Activated gamma-delta T cell treated with Interleukin-2 at 50 U/mL for 16 hours (primary cell): ENCODE measurements at places on chromosomes 13 and 19.

DNA sequence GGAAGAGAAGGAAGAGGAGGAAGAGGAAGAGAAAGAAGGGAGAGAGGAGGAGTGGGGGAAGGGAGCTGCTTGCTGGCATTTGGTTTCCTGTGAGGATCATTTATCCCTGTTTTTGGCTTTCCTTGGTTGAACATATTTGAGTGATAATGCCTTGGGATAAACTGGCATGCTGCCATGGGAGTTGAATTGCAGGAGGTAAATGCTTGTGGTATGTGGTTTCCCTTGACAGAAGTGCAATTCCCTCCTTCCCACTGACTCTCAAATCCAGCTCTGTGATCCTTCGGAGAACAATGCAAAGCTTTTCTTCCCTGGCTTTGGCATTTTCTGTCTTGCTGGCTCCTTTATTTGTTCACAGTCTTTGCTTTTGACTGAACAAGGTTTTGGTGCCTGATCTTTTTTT, 27.2 kb upstream of the CBY2 start:
- no peak for DNase-seq

GRCh38 chr13:48801255-48801654, 147.5 kb downstream of the CYSLTR2 start:
- DNase-seq, result no peak

GRCh38 chr13:42271337-42272114, 426 bp upstream of the AKAP11 start:
- peak; percentile 88 for DNase-seq

- no peak for DNase-seq
Measured at GRCh38 chr13:49412749-49413148, 31.1 kb downstream of the CAB39L start.

- no peak for DNase-seq
Measured at GRCh38 chr19:39599116-39599515, 3.2 kb upstream of the LGALS13 start.

- DNase-seq, result no peak
Measured at GRCh38 chr19:57231686-57232085, 863 bp downstream of the AURKC start.

GRCh38 chr13:19267746-19268145, 86.1 kb upstream of the TUBA3C start:
- DNase-seq, result no peak

DNA sequence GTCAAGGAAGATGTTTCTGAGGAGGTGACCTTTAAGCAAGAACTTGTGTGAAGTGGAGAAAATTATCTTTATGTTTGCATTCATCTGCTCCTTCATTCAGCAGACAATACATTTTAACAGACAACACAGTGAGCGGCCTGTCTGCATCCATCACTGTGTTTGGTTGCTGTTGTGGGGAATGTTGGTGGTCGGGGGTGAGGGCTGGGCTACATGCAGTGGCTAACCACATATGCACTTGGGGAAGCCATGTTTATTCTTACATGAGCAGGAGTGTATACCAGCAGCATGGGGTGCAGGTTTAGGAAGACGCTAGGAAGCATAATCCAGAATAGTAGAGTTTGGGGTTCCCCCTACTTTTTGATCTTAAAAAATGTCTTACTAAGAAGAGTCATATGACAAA, 66.4 kb downstream of the DHRS12 start:
- DNase-seq, result no peak

DNA sequence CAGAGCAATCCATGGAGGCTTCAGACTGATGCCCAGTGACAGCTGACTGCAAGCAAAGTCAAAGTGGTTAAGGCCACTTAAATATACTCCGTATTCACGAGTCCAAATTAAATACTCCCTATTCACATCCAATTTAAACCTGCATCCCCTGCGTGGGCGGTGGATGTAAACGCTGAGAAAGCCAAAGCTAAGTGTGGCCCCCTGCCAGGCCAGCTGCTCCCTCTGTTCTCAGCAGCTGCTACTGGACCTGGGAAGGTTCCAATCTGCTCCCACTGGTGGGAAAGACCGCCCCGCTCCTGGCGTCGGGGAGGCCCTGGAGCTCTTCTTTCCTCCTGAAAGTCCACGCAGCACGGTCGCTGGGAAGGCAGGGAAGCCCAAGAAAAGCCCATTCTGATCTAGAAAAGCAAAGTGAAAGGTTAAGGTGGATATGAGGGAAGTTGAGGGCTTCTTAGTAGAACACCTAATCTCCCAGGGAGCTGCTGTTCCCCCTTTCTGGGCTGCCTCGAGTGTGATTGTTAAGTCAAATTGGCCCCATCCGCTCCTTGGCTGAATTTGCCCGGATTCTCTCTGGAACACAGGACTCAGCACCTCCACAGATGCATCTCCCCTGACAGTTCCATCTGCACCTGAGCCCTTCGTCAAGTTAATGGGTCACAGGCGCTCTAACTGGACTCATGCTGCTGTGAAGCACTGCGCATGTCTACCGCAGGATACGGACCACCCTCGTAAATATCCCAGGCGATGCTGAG, 205.5 kb downstream of the USP12 start:
- no peak for DNase-seq

DNA sequence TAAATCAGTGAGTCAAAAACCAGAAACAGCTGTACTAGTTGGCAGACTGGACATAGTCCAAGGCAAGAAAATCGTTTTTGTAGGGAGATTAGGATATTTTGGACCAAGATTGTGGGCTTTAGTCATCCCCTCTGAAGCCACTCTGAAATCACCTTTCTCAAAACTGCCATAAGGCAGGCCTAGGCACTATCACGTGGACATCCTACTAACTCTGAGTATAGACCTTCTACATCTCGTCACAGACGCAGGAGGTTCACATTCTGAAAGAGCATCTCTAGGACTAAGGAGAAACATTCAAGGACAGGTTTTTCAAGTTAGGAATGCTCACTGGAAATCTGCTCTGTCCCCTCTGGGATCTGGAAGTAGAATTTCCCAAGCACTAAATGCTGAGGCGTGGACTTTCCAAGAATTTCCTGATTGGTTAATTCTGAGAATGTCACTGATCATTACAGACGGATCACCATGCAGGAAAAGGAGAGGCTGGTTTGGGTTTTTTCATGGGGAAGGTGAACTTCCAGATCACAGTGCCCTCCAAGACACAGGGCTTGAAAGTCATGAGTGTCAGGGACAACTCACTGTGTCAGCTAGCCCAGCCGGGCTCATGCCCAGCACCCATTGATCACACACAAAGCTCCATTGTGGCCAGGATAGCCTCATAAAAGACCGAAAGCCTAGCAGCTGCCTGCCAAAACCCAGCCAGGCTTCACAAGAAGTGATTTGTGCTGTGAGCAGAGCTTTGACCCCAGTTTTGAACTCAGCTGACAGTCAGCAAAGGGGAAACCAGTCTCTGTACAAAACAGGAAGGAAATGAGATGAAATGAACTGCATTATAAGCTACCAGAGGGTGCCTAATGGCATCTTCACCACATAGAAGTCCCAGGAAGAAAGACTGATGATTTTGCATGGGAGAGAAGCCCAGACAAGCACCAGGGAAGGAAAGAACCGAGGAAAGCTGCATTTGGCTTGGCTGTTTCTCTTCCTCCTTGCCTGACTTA, 2.7 kb upstream of the RUBCNL start:
- no peak for DNase-seq
